Activated CD4-positive, alpha-beta T cell treated with anti-CD3 and anti-CD28 coated beads for 36 hours (primary cell): ENCODE measurements at places on chromosomes 2 and 18. TPM values are rescaled to one million over a fixed set of nuclear protein-coding genes. Genes with fewer than 3 reads are reported as not detected.

GKN1 gene
- not detected for total RNA-seq

POTEE gene
- total RNA-seq = 0.50 TPM

DNA sequence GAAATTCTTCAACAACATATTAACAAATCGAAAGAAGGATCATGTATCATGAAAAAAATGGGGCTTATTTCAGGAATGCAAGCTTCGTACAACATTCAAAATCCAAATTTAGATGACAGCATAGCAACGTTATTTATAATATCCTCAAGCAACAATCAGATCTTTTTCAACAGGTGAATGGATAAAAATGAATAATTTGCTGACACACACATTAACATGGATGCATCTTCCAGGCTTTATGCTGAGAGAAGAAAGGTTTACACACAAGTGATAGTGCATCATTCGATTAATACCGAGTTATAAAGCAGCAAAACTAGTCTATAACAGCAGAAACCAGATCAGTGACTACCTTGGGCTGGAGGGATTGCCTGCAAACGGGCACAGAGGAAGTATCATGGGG lies 209.5 kb upstream of the TPO start:
- no peak overlapping the region for H3K4me3 ChIP-seq
- no peak overlapping the region for H3K27ac ChIP-seq
- H3K36me3 ChIP-seq = no peaks in the 10 kb centered on the region
- no peaks in the 10 kb centered on the region for H3K4me1 ChIP-seq
- H3K27me3 ChIP-seq = peaks cover 2% of the 10 kb centered on the region
- DNase-seq = no peak

DNA sequence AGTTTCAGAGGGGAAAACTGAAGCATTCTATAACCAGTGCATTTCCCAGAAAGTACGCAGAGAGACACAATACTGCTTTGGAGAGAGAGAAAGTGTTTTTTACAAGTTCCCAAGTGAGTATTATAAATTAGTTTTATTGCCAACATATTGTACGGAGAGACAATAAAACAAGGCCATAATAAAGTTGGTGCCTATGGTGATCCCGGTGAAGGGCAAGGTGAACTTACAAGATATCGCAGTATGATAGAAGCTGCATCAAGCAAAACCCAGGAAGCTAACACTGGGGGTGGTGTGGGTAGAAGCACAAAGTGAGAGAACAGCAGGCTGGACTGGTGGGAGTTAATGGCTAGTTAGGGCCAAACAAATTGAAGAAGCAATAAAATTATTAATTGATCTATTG lies 7.5 kb downstream of the TMSB10 start:
- H3K4me3 ChIP-seq = no peak overlapping the region
- no peak overlapping the region for H3K27ac ChIP-seq
- H3K36me3 ChIP-seq = peaks cover 22% of the 10 kb centered on the region
- H3K27me3 ChIP-seq = no peaks in the 10 kb centered on the region

- peak overlapping the region; percentile 28 for H3K27ac ChIP-seq
- no peaks in the 10 kb centered on the region for H3K27me3 ChIP-seq
- no peak for DNase-seq
- H3K4me1 ChIP-seq = peaks cover 34% of the 10 kb centered on the region
- peaks cover 87% of the 10 kb centered on the region for H3K36me3 ChIP-seq
Measured at GRCh38 chr2:190994148-190994547, 19.8 kb downstream of the STAT1 start.

DNA sequence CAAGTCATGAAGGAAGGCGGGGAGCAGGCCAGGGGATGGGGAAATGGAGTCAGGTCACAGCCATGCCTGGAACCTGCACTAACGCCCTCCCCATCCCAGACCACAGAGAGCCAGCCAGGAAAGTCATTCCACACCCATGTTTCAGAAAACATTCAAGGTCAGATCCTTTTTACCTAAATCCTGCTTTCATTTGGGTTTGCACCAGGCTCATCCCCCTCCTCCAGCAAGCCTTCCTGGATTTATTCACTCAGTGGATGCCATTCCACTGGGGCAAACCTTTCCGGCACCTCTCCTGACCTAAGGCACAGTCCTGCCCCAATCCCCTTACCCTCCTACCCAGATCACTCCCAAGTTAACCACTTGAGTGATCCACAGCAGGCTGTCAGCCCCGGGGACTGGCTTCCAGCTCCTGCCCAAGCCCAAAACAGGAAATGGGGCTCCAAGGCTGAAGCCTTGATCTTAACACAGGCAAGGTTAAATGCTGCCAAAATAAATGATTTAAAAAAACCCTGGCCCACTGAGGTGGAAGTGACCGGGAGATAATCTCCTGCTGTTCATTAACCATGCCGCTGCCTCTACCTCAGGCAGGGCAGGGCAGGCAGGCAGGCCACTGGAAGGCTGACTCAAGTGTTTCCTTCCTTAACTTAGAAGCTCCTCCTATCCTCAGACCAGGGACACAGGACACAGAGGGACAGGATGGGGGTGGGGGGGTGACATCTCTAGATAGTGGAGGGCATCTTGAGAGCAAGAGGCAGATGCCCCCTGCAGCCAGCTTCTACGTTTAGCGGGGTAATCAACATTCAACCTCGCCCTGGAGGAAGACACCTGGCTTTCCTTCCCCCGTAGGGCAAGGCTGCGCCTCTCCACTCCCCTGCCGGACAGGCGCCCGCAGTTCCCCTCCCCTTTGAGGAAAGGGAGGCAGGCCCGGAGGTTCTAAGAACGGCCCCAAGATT lies 1.4 kb downstream of the RAB11FIP5 start:
- peak; percentile 32 for DNase-seq
- peak overlapping the region; percentile 79 for H3K4me3 ChIP-seq
- H3K4me1 ChIP-seq = peaks cover 25% of the 10 kb centered on the region
- H3K27me3 ChIP-seq = peaks cover 2% of the 10 kb centered on the region
- H3K27ac ChIP-seq = peak overlapping the region; percentile 40

- H3K4me1 ChIP-seq = no peaks in the 10 kb centered on the region
- peaks cover 6% of the 10 kb centered on the region for H3K36me3 ChIP-seq
- DNase-seq = no peak
- H3K27ac ChIP-seq = no peak overlapping the region
Measured at GRCh38 chr2:239103125-239104098, 255.5 kb downstream of the TWIST2 start.

DNA sequence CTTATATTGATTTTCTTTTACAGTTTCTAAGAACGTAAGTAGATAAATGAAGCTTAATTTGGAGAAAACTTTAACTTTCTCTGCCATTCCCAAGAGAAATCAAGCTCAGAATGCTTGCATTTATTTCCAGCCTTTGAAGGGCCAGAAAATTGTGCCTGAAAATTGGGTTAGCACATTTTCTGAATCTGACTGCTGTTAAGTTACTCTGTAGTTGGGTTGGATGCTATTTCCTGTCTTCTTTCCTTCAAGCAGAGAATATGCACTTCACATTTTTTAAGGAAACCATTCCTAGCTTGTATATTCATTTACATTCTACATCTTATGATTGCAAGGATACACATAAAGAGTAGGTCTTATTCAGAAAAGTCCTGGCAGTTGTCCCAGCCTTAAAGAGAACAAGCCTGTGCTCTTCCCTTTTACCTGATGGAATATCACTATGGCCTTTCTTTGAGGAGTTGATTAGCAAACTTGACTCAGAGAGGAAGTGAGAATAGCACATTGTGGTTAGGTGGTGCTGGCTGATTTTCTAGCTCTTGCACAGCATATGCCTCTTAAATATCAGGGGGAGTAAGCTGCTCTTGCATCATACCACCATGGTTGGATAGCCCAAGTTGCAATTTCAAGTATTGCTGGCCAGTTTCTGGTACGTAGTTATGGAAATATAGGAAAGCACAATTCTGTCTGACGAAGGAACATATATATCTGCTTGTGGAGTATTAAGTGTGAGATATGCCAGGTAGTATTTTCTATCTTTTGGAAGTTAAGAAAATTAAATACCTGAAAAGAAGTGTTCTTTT lies 133.7 kb downstream of the COMMD1 start:
- peaks cover 16% of the 10 kb centered on the region for H3K4me1 ChIP-seq
- DNase-seq = peak; percentile 53
- H3K4me3 ChIP-seq = no peak overlapping the region
- peak overlapping the region; percentile 81 for H3K27ac ChIP-seq
- no peaks in the 10 kb centered on the region for H3K27me3 ChIP-seq
- peaks cover 12% of the 10 kb centered on the region for H3K36me3 ChIP-seq

- H3K36me3 ChIP-seq = no peaks in the 10 kb centered on the region
- H3K27me3 ChIP-seq = no peaks in the 10 kb centered on the region
- no peak within 1 kb of the TSS for H3K4me3 ChIP-seq
- DNase-seq = no peak
- H3K27ac ChIP-seq = no peak within 1 kb of the TSS
- no peaks in the 10 kb centered on the region for H3K4me1 ChIP-seq
Measured at GRCh38 chr2:208189810-208190503, at the start of gene C2orf80. C2orf80 (minus strand) TSS chr2:208190030; CDS start chr2:208186986, 3,044 bp downstream.
